ENCODE measurements at places on chromosomes 1 and 21. TPM values are rescaled to one million over a fixed set of nuclear protein-coding genes. Genes with fewer than 3 reads are reported as not detected.

Gene IL23R
- polyA plus RNA-seq: not detected

Gene CFHR3
- polyA plus RNA-seq: not detected

Gene KRTAP6-3
- not detected for polyA plus RNA-seq

Gene C1QA
- not detected for polyA plus RNA-seq

Gene ABCG1
- polyA plus RNA-seq: 3.6 TPM

Gene GPATCH3
- polyA plus RNA-seq: 5.7 TPM

Gene PI4KB
- 61.0 TPM for polyA plus RNA-seq
